ENCODE measurements at places on chromosomes 1 and 21.

- DNase-seq = no peak
These were observed 69.0 kb upstream of the RAVER2 start for GRCh38 chr1:64675718-64676345.

GRCh38 chr21:32088471-32088870 is 190.4 kb downstream of the MIS18A start:
- no peak for DNase-seq

DNA sequence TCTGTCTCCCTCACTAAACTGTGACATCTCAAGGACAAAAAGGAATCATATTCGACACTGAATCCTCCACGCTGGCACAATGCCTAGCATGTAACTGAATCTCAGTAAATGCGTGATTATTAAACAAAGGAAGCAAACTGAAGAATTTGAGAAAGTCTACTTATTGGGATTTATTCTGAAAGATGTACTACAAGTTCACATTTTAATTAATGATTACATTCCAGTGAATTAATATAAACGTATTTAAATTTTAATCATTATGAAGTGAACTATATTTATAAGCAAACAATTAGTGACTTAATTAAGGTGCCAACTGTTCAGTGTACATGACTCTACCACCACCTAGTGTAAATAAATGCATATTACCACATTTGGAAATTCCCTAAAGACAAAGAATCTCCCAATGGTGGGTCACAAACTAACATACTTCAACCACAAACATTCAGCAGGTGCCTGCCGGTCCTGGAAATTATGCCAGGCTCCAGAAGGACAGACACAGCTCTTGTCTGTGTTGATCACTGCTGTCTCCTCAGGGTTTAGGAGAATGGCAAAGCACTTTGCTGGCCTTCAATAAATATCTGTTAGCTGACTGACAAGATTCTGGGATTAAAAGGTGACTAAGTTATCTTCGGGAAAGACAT is 56.3 kb downstream of the SMYD3 start:
- DNase-seq = no peak

DNA sequence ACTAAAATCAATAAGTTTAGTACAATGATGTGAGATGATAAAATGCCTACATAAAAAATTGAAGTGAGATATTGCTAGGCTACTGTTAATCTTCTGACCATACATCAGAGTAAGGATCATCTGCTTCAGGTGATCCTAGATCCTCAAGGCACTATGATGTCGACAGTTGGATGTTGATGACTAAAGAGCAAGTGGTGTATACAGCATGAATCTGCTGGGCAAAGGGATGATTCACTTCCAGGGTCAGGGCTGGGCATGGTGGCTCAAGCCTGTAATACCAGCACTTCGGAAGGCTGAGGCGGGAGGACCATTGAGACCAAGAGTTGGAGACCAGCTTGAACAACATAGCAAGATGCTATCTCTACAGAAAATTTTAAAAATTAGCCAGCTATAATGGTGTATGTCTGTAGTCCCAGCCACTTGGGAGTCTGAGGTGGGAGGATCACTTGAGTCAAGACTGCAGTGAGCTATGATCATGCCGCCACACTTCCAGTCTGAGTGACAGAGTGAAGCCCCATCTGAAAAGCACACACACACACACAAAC is 24.6 kb downstream of the NUF2 start:
- no peak for DNase-seq

- DNase-seq = no peak
These were observed 584 bp downstream of the TINAGL1 start for GRCh38 chr1:31576743-31577455.

- no peak for DNase-seq
These were observed 104.9 kb upstream of the PTGFR start for GRCh38 chr1:78385744-78386462.

DNA sequence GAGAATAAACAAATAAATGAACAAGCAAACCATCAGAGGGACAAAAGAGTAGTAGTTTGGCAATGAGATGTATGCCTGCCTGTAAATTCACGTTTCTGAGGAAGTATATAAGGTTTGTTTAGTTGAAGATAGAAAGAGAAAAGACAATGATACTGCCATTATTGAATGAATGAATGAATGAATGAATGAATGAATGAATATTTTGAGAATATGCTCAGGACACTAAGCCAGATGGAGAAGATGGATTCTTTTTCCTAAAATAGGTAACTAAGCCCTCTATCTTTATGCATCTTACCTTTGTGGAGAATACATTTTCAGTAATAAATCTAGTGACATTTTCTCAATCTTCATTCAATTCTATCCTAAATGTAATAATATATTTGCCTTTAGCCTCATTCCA is 49.4 kb downstream of the SLC35A3 start:
- DNase-seq = no peak

DNA sequence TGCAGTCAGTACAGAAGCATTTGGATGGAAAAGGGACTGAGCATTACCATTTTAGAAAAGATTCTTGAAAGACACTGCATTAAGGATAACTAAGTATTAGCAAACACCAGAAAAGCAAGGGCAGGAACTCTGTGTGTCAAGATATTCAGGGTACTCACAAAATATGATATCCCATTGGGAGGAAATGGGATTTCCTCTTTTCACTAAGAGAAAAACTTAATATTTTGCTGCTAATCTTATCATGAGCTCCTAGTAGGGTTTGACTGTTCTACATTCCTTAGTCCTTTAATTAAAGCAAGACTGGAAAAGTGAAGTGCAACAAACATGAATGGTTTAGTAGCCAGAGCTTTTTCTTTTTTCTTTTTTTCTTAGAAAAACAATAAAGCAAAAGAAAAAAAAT is 305.9 kb upstream of the ADGRL4 start:
- DNase-seq = no peak

- DNase-seq = no peak
These were observed 188.6 kb downstream of the HS2ST1 start for GRCh38 chr1:87103074-87103473.

GRCh38 chr1:170367615-170368014 is 164.4 kb upstream of the GORAB start:
- DNase-seq = no peak

- no peak for DNase-seq
These were observed 7.9 kb downstream of the MEF2D start for GRCh38 chr1:156492591-156493080.

DNA sequence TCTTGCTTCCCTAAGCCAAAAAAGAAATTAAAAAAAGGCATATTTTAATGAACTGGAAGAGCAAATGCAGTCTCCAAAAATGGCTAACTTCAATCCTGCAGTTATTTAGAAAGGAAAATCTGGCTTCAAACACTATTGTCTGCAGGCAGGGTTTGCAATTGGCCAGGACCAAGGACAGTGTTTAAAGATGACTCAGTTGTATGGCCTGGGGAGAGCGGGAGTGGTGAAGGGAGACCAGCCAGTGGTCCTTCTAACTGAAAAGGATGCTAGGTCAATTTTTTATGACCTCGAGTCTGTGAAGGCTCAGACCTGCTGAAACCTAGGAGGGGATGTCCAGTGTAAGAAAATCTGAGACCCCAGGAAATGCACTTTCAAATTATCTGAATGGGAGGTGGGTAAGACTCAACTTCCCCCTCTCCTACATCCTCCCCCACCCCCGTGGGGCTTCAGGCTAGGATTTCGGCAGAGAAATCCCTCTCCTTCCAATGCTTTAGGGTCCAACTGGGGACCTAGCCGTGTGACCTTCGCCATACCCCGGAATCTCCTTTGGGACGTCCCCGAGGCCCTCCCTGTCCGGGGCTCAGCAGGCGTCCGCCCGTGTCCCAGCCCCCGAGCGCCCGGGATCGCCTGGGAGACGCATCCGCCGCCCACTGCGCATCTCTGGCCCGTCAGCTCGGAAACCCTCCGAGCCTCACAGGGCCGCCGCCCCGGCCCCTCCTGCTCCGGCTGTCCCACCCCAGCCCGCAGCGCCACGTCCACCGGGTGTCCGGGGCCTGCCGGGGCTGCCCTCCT is 602 bp upstream of the RIMKLA start:
- no peak for DNase-seq

DNA sequence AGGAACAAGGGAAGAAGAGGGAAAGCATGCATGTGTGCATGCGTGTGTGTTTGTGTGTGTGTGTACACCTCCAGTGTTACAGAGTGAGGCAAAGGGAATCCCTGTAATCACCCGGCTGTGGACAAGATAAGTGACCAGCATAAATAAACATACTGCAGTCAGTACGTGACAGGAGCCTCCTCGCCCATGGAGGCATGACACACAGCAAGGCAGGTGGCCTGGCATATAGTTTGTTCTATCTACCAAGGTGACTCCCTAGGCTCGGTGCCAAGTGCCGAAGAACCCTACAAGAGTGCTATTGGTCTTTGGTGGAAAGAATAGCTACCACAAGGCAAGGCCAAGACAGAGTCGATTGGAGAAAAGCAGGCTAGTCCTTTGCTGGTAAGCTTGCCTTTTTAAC is 31.7 kb upstream of the HEATR1 start:
- no peak for DNase-seq
